ENCODE measurements at places on chromosomes 11 and 22.

DNA sequence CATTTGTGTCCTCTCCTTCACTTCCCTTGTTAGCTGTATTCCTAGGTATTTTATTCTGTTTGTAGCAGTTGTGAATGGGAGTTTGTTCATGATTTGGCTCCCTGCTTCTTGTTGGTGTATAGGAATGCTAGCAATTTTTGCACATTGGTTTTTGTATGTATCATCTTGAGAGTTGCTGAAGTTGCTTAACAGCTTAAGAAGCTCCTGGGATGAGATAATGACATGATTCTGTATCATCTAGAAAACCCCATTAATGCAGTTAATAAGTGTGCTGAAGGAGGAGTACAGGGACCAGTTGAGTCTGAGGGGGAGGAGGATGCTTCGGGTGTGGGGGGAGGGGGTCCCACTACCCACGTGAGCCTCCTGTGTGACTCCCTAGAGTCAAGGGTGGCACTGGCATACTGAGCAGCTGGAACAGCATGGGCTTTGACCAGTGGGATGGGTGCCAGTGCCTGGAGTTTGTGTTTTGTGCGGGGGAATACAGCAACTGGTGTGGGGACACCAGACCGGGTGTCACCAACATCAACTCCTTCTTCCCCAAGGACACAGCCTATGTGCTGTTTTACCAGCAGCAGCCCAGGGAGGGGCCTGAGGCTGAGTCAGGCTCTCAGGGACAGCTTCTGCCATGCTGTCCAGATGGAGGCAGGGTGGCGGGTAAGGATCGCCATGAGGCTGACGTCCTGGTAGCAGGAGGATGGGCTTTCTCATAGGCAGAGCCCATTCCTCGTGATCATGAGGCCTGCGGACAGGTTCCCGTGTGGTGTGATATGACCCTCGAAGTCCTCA lies 24.1 kb downstream of the USP35 start:
- no peak for DNase-seq

DNA sequence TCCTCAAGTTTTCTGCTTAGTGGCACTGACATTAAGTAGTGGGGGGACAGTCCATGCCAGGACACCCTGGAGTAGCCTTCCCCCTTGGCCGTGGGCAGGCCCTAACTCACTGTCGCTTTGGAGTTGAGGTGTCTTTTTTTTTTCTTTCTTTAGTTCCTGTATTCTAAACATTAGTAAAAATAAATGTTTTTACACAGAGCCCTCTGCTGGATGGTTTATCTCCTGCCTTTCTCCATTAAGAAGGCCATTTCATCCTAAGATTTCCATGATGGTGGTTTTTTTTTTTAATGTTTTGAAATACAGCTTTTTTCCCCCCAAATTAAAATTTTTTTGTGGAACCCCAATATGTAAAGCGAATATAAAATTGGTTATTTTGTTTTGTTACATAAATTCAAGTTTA lies 1.8 kb upstream of the TIGD3 start:
- no peak for DNase-seq

DNA sequence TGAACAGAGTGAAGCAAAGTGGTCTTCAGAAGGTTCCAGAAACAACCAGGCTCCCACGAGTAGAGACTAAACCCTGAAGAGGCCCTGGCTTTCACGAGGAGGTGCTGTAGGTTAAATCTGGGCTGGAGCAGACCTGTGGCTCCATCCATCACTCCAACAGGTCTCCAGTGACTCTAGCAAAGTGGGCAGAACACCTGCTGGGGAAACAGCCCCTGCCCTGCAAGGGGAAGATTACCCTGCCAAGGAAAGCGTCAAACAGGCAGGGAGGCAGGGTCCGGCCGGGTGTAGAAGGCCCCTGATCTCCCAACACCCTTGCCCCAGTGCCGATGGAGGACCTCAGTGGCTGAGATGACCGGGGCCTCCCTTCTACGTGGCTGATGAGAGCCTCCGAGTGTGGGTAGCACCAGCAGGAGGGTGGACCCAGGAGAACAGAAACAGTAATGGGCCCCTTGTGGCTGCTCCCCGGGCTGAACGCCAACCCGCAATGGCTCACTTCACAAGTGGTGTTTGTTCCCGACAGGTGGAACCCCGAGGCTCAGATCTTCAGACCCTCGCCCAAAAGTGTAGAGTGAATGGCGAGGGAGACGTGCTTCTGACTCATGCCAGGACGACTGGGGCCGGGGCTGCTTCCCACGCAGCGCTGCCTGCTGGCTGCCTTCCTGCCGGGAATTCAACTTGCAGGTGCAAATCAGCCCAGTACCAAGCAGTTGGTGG lies 112.0 kb downstream of the SHANK2 start:
- no peak for DNase-seq

GRCh38 chr22:44705022-44705297 lies 3.0 kb downstream of the PRR5 start:
- no peak for DNase-seq

DNA sequence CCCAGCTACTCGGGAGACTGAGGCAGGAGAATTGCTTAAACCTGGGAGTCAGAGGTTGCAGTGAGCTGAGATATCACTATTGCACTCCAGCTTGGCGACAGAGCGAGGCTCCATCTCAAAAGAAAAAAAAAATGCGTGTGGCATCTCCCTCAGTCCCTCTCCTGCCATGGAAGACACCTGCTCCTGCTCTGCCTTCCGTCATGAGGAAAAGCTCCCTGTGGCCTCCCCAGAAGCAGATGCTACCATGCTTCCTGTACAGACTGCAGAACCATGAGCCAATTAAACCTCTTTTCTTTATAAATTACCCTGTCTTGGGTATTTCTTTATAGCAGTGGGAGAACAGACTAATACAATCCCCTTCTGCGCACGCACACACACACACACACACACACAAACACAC lies 249.4 kb downstream of the MN1 start:
- no peak for DNase-seq

GRCh38 chr11:46366661-46367161 lies 14.8 kb upstream of the MDK start:
- DNase-seq: no peak

GRCh38 chr11:100105982-100106358 lies 581.1 kb upstream of the ARHGAP42 start:
- DNase-seq: no peak
